Diencephalon (tissue), 1 donor: ENCODE measurements at places on chromosomes 3 and 15. TPM values are rescaled to one million over a fixed set of nuclear protein-coding genes. Genes with fewer than 3 reads are reported as not detected.

Gene FILIP1L
- total RNA-seq: 3.5 TPM

Gene KLHL25
- 33.0 TPM for total RNA-seq

Gene SPESP1
- total RNA-seq: 4.8 TPM

Gene GOLGA8S
- total RNA-seq: 0.23 TPM

Gene MUC4
- total RNA-seq: 0.46 TPM

Gene TMEM207
- not detected for total RNA-seq

Gene BFSP2
- not detected for total RNA-seq

Gene LHFPL4
- total RNA-seq: 55.1 TPM

Gene MYRIP
- total RNA-seq: 13.8 TPM

Gene PPP1R14D
- total RNA-seq: not detected

Gene MAP2K5
- 16.1 TPM for total RNA-seq

Gene SLC2A2
- total RNA-seq: not detected

Gene ATP8B4
- 11.1 TPM for total RNA-seq

Gene TRIM42
- total RNA-seq: not detected

Gene MUSTN1
- total RNA-seq: not detected

Gene PRSS50
- not detected for total RNA-seq

Gene HAPLN3
- 13.8 TPM for total RNA-seq

Gene ZKSCAN7
- total RNA-seq: 18.2 TPM

Gene MEX3B
- 38.1 TPM for total RNA-seq

Gene SPTBN5
- total RNA-seq: 0.92 TPM

Gene LXN
- total RNA-seq: 9.5 TPM
